ENCODE measurements at places on chromosomes 16 and 17.

GRCh38 chr17:78529251-78529650 lies 47.9 kb downstream of the DNAH17 start:
- no peak for DNase-seq

DNA sequence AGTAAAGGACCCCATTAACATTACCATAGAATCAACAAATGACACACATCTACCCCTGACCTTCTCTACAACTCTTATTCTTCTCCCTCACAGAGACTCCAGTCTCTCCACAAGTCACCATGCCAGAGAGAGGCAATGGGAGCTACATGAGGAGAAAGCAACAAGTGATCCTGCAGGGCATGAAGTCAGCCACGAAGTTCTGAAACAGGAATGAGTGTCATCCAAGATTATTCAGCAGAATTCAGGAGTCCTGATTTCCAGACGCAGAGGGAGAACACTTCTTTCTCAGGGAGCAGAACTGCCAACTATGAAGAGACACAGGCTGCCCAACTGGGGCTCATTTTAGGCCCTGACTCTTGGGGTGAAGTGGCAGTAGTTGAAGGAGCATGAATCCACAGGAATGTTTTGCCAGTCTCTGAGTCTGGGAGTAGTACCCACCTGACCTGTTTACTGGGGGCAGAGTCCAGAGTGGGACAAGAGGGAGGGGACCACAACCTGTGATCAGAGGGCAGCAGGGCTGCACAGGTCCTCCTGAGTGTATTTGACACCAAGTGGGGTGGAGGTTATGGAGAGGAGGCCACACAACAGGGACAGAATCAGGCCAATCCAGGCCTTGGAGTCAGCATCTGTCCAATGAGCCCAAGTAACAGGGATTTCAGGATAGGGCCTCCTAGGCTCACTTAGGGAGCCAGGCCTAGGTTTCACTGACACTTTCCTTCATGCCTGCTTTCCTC lies 2.4 kb upstream of the MTMR4 start:
- no peak for DNase-seq

- DNase-seq, result no peak
Measured at GRCh38 chr17:63798572-63799106, 24.7 kb downstream of the DDX42 start.

DNA sequence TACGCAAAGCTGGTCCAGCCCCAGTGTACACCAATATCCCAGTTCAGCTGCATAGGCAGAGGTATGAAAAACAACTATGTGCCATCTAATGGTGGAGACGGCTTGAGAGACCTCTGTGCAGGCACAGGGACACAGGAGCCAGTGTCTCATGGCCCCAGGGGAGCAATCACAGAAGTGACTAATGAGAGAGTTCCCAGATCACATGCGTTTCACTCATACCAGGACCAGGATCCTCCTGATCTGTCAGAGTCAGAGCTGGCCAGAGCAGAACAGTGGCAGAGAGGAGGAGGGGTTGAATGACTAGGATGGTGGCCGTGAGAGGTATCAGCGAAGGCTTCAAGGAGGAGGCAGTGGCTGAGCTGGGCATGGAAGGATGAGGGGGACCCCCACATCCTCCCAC lies 41.1 kb downstream of the TMEM132E start:
- no peak for DNase-seq

DNA sequence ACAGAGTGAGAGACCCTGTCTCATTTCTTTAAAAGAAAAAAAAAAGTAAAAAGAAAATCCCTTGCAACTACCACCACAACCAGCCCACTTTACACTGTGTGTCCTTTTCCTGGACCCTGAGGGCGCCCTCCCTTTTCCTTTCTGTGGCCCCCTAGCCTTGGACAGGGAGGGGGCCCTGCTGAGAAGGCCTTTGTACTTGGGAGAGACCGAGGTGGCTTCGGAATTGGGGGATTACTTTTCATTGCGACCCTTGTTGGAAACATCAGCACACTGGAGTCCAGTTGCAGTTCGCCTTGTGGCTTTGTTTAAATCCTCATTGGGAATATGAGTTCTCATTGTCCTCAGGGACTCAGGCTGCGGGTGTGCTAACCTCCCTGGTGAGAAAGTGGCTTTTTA lies 9.4 kb upstream of the DNASE1 start:
- no peak for DNase-seq

DNA sequence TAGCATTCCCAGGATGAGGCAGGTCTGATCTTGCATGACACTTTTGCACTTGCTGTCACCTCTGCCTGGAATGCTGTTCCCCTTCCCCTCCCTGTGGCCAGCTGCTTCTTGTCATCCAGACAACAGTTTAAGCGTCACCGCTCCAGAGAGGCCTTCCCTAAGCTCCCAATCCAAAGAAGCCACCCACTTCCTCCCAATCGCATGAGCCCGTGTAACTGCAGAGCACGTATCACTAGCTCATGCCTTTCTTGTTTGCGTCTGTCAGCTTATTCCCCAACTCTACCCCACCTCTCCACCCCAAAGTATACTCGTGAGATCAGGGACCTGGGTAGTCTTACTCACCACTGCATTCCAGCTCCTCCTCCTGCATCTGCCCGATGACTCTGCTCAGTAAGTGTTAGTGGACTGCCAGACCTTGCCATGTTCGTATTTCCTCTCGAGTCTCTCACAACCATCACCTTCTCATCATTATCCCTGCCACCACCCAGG lies 92.8 kb downstream of the GAS7 start:
- peak; percentile 75 for DNase-seq

DNA sequence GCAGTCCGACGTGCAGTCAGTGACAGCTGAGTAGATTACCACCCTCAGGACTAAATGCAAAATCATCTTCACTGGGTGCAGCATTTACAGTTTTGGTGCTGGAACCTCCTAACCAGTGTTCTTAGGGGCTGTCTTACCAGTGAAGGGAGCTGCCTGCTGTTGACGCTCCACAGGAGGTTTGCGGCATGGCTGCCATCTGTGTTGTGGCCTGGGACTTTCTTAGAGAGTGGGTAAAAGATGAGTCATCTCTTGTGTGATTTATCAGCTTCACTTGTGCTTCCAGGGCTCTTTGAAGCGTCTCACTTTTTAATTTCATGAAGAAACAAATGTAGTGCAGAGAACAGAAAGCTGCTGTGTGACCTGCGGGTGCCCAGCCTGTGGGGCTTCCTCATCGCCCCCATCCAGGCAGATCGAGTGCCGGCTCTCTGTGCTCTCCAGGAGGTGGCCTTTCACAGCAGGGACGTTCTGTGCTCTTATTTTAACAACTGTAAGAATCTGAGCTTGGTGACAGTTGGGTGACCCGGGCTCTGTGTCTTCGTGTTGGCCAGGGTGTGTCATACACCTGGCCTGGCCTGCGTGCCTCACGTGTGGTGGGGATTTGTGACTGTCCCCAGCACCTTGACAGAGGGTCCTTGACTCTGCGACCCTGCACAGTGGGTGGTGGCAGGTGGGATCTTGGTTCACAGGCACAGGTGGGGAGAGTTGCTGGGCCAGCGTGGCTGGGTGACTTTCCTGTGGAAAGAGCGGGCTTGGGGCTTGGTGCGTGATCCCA lies 24.3 kb upstream of the ZNF750 start:
- DNase-seq, result no peak

DNA sequence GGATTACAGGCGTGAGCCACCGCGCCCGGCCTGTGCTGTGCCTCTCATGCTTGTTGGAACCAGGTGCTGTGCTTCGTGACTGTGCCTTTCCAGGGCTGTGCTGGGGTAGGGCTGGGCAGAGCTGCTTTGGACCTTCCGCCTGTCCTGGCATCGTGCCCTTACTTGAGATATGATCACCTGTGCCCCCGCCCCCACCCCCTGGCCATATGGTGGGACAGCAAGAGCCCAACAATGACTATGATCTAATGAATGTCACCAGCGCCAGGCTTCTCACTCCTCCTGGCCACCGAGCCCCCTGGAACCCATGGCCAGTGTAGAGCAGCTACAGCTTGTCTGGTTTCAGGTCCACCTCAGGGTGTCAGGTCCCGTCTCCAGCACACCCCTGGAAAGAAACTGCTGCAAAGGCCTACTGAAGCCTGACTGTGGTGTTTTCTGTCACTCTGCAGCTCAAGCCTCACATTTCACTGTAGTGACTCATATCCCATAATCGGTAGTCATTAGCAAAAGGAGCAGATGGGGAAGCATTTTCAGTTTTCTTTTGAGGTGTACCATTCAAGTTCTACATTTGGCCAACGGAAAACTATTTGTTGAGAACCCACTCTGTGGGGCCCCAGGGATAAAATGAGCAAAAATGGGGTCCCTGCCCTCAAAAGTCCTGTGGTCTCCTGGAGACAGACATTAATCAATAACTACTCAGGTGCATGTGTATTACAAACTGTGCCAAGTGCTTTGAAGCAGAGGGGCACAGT lies 22.1 kb downstream of the FCSK start:
- DNase-seq, result no peak

DNA sequence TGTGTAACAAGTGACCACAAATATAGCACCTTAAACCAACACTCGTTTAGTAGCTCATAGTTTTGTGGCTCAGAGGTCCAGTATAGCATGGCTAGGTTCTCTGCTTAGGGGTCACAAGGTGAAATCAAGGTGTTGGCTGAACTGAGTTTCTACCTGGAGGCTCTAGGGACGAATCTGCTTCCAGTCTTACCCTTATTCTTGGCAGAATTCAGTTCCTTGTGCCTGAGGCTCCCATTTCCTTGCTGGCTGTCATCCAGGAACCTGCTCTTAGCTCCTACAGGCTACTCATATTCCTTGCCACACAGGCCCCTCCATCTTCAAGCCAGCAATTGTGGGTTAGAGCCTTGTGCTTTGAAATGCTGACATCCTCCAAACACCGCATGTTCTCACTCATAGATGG lies 212.3 kb upstream of the CDH13 start:
- DNase-seq, result no peak

DNA sequence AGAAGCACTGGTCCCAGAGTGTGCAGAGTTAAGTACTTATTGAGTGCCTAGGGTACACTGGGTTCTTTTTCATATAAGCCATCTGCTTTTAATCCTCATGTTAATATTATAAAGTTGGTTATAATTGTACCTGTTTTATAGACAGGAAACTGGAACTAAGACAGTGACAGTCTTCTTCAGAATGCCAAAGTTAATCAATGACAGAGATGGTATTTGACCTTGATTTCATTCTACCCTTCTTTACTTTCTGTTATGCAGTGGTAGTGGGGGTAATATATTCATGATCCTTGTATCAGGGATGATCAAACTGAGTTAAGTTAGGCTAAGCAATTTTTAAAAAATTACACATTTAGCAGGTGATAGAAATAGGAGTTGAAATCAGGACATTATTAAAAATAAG lies 108.6 kb upstream of the GOT2 start:
- DNase-seq, result no peak

- DNase-seq, result no peak
Measured at GRCh38 chr17:29066606-29067005, 23.7 kb downstream of the PIPOX start.

DNA sequence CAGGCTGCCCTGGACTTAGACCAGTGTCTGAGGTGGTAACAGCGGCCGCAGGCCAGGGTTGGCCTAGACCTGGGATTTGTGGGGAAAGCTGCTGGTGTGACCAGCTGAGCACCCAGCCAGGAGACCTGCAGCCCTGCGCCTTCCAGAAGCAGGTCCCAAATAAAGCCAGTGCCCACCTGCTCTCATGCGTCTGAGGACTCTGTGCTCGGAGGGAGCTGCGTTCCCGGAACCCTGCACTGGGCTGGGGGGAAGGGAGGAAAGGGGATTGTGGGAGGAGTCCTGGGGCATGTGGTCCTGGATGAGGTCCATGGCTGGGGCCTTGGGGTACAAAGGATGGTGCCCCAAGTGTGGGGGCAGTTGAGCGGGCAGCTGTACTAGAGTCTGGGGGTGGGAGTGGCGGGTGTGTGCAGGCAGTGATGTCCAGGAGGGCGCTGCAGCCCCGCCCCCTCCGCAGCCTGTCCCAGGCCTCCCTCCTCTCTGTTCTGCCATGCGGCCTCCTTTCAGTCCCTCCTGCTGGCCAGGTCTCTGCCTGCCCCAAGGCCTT lies 1.8 kb upstream of the NECAB2 start:
- no peak for DNase-seq

DNA sequence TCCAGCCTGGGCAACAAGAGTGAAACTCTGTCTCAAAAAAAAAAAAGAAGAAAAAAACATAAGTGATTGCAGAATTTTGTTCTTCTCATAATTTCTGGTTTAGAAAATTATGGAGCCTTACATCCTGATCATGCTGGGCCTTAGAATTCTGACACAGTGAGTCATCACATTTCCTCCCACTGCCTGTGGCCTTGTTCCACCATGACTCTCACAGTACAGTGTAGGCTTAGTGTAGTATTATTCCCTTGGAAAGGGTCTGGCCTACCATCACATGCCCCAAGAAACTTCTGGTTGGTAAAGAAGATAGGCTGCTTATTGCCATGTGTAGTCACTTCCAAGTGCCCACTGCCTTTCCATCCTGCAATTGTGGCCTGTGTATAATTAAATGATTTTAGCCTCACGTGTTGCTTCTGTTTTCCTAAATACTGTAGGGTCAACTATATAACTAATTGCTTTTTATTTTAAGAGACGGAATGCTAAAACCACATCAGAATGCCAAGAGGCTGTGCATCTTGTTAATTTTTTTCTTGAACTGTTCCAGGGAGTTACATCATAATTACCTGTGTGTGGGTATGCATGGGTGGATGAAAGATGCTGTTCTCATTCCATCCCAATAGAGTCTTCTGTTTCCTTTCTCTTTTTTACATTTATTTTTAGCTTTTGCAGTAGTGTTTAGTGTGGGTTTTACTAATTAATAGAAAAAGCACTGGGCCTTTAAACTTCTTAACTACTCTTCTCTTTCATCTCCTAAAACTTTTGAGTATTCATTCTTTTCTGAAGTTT lies 25.9 kb downstream of the OGFOD1 start:
- no peak for DNase-seq

DNA sequence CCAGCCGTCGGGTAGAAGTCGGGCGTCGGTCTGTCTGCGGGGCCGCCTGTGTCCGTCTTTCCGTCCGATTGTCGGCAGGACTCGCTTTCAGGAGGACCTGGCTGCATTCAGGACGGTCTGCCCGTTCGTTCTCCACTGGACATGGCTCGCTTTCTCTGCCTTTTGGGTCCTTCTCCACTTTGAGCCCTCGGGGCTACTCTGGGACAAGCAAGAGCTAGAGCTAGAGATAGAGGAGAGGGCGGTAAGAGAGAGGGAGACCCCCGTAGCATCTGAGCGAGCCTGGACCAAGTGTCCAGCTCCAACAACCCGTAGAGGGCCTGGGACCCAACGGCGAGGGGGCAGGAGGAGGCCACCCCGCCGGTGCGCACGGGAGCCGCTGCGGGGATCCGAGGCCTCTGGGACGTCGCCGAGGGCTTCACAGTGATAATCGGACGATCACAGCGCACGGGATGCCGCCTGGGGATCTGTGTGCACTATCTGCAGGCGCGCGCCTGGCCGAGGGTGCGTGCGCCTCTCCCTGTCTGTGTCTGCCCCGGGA lies 4.5 kb downstream of the TBX4 start:
- no peak for DNase-seq

- no peak for DNase-seq
Measured at GRCh38 chr17:57357392-57357784, 101.1 kb downstream of the MSI2 start.

- peak; percentile 24 for DNase-seq
Measured at GRCh38 chr16:4179020-4179419, 62.8 kb upstream of the ADCY9 start.

DNA sequence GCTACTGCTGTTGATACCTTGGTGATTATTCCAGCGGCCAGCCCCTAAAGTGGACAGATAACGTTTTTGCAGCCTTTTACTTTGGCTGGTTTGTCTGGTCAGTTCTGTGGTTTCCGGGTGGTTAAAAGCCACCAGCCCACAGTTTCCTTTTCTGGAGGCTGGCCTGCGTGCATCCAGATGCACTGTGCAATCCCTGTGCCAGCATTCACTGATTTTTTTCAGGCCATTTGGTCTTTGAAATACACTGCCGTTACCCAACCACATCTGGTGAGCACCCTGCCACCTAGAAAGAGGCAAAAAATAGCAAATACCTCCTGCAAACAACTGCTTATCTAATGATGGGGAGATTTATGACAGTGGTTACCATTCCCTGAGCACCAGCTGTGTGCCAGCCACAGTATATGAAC lies 797 bp downstream of the NUDT7 start:
- peak; percentile 18 for DNase-seq
